ENCODE measurements at places on chromosomes 1 and 21. TPM values are rescaled to one million over a fixed set of nuclear protein-coding genes. Genes with fewer than 3 reads are reported as not detected.
A peak's percentile ranks its signal among the peaks of the same experiment; 100 is the strongest.

ERMAP gene
- total RNA-seq: 9.6 TPM

KIF21B gene
- 1.4 TPM for total RNA-seq

LRRIQ3 gene
- total RNA-seq: 0.12 TPM

DNA sequence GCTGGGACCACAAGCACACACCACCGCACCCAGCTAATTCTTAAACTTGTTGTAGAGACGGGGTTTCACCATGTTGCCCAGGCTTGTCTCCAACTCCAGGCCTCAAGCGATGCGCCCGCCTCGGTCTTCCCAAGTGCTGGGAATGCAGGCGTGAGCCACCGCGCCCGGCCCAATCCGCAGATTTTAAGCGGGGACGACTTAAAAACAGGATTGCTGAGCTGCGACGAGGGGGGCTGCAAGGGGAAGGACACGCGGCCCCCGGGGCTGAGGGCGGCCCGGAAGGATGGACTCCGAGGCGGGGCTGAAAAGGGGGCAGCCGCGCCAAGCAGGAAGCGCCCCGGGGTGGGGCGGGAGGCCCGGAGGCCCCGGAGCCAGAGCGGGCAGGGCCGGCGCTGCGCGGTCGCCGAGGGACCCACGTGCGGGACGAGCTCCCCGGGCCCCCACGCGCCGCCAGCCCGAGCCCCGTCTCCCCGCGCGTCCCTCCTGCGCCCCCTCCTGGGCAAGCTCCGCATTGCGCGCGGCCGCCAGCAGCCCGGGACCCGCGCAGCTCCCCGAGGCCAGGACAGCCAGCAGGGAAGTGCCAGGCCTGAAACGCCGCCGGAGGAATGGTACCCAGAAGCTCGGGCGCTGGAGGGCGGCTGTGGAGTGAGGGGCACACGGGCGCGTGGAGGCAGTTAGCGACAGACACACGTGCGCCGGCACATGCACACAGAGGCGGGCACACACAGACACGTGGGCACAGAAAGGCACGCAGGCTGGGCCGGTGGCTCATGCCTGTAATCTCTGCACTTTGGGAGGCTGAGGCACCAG is 5.5 kb upstream of the PRKCZ start:
- peak; percentile 93 for DNase-seq

GRCh38 chr1:67687198-67687545 is 2.2 kb downstream of the GADD45A start:
- DNase-seq: no peak

GRCh38 chr1:207959141-207959825 is 48.4 kb upstream of the CD34 start:
- DNase-seq: peak; percentile 64

- DNase-seq: no peak
Measured at GRCh38 chr21:31647650-31648049, 11.8 kb upstream of the SOD1 start.

DNA sequence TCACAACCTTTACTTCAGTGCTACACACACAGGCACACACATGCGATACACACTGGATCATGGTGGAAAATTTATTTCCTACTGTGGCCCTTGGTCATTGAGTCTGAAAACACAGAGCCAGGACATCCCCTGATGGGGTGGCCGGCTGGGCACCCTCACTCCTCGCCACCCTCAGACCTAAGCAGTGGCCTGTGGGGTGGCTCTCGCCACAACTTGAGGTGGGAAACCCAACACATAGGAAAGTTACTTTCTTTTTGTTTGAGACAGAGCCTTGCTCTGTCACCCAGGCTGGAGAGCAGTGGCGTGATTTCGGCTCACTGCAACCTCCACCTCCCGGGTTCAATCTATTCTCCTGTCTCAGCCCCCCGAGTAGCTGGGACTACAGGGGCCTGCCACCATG is 19.4 kb downstream of the CRYAA start:
- peak; percentile 64 for DNase-seq

GRCh38 chr1:111727056-111727455 is 12.1 kb downstream of the INKA2 start:
- no peak for DNase-seq
